ENCODE measurements at places on chromosomes 5 and 9.
A peak's percentile ranks its signal among the peaks of the same experiment; 100 is the strongest.

- peak; percentile 63 for DNase-seq
These were observed 169.7 kb downstream of the C9orf50 start for GRCh38 chr9:129451089-129451656.

DNA sequence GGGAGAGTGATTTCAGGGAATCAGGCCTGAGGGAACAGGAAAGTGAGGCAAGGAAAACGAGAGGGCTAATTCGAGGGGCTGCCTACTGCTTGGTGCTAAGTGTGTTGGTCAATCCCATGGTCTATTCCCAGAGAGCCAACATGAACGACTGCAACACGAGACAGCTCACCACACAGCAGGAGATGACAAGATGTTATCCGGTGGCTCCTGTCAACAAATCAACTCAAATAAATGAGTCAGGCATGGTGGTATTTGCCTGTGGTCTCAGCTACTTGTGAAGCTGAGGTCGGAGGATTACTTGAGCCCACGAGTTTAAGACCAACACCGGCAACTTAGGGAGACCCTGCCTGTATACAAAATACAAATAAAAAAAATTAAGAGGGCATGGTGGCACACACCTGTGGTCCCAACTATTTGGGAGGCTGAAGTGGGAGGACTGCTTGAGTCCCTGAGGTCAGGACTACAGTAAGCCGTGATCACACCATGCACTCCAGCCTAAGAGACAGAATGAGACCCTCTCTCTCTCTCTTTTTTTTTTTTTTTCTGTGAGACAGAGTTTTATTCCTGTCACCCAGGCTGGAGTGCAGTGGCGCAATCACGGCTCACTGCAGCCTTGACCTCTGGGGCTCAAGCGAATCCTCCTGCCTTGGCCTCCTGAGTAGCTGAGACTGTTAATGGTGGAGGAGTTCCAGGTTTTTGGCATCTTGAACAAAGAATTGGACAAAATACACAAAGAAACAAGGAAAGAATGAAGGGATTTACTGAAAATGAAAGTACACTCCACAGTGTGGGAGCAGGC is 9.0 kb upstream of the FAF2 start:
- DNase-seq = no peak

DNA sequence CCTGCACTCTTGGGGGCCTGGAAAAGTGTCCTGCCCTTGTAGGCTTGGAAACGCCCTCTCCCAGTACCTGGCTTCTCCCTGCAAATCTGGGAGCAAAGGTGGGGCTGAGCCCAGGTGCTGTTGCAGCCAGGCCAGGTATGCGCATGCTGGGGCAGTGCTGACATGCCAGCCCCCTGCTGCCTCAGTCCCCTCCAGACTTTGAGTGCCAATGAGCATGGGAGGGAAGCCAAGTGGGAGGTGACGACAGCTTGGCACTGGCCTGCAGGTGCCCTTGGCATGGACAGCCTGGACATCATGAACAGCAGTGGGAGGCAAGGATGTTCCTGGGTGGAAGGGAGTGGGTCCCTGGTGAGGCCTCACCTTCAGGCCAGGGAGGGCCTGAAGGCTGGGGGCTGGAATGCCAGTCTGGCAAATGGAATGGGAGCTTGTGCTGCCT is 1494.4 kb upstream of the NUDT12 start:
- peak; percentile 3 for DNase-seq

- DNase-seq = peak; percentile 5
These were observed 720 bp downstream of the NUDT12 start for GRCh38 chr5:103561685-103562452.

- no peak for DNase-seq
These were observed 13.8 kb downstream of the GSN start for GRCh38 chr9:121281614-121282276.

GRCh38 chr9:92654481-92655301 is 15.2 kb downstream of the IPPK start:
- no peak for DNase-seq

DNA sequence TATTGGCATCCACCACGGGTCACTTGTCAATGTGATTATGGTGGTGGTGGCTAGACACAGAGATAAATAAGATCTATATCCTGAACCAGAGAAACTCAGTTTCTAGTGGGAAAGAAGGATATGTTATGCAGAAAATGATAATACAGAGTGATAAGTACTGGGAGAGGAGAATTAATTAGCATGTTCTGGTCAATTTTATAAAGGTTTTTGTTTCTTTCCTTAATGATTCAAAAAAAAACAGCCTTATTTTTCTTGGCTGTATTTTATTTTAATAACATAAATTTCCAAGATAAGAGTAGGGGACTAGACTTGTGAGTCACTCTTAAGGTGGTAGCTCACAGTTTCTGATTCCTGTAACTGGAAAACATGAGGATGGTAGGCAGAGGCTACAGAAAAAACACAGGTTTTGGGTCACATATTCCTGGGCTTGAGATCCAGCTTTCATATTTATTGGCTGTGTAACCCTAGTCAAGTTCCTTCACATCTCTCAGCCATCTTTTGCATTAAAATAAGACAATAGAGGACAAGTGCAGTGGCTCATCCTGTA is 350.3 kb upstream of the RPS23 start:
- DNase-seq = no peak

DNA sequence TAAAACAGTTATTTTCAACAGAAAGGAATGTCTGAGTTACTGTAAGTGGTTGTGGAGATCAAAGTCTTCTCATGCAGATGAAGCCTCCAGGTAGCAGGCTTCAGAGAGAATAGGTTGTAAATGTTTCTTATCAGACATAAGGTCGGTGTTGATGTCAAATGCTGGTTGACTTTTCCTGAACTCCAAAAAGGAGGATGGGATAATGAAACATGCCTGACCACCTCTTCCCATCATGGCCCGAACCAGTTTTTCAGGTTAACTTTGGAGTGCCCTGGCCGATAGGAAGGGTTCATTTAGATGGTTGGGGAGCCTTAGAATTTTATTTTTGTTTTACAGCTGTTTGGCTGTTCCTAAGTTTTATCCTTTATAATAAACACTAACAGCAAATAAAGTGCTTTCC is 478.4 kb downstream of the ACTL7B start:
- no peak for DNase-seq

GRCh38 chr5:68534131-68534940 is 318.8 kb downstream of the PIK3R1 start:
- DNase-seq = no peak

GRCh38 chr9:114125476-114126013 is 26.5 kb upstream of the KIF12 start:
- no peak for DNase-seq

DNA sequence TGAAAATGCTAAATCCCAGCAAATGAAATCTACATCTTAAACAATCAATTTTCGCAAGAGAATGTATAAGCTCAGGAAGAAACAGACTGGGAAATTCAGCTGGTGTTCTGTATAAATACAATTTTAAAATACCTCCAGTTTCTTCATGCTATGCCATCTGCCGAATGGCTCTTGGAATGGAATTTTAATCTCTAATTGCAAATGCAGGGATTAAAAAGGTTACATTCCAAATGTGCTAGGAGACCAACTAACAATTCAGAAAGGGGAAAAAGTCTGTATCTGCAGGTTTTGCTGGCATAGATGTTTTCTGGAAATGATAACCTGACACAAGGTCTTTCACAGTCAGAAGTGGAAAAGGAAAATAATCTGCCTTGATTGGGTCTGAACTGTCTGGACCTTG is 379.7 kb downstream of the MAT2B start:
- no peak for DNase-seq

DNA sequence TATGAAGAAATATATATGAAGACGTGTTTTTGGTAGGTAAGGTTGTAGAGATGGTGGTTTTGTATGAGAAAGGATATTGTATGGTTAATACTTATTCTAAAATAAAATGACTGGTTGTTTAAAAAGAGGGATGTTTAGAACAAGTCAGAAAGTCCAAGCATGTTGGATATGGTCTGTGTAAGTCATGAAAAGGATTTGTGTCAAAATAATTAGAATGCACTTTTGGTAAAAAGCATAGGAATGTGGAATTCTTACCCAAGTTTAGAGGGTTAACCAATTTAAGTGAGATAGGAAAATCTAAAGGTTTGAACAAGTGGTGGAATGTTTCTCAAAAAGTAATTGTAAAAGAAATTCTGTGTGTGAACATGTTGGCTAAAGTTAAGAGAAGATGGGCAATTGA is 1556.5 kb upstream of the C9orf72 start:
- no peak for DNase-seq

GRCh38 chr5:177232358-177232757 is 71.2 kb downstream of the RAB24 start:
- DNase-seq = no peak

- DNase-seq = no peak
These were observed 613.6 kb downstream of the ZNF608 start for GRCh38 chr5:124132843-124133242.

DNA sequence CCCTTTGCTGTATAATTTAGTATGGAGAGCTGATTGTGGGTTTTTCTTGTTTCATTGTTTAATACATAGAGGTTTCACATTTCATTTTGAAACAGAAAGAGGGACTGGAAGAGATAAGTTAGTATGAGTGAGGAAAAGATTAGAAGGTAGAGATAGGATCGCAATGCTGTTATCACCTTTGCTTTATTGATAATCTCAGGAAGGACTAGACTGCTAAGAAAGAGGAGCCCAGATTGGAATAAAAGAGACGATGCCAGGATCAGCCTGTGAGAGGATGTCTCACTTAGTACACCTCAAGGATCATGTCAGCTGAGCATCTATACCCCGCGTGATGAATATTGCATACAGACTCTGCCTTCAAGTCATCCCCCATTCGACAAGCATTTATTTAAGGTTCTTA is 178.0 kb upstream of the DMAC1 start:
- DNase-seq = no peak

GRCh38 chr5:96326902-96327301 is 106.1 kb downstream of the PCSK1 start:
- no peak for DNase-seq

DNA sequence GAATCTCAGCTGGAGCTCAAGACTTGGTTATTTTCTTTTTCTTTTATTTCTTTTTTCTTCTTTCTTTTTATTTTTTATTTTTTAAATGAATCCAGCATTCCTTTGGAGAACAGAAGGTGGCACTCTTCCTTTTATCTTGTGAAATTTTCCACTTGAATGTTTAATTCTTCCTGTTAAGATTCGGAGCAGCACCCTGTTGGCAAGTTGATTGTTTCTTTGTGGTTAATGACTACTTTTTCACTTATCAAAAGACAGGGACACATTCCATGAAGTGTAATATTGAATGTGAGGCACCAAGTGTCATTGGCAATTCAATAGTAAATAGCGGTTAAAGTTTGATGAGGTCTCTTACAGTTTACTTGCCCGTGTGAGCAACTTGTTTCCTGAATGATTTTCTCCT is 240.5 kb upstream of the CHD1 start:
- peak; percentile 3 for DNase-seq

- no peak for DNase-seq
These were observed 9.6 kb upstream of the NDFIP1 start for GRCh38 chr5:142098931-142099330.

DNA sequence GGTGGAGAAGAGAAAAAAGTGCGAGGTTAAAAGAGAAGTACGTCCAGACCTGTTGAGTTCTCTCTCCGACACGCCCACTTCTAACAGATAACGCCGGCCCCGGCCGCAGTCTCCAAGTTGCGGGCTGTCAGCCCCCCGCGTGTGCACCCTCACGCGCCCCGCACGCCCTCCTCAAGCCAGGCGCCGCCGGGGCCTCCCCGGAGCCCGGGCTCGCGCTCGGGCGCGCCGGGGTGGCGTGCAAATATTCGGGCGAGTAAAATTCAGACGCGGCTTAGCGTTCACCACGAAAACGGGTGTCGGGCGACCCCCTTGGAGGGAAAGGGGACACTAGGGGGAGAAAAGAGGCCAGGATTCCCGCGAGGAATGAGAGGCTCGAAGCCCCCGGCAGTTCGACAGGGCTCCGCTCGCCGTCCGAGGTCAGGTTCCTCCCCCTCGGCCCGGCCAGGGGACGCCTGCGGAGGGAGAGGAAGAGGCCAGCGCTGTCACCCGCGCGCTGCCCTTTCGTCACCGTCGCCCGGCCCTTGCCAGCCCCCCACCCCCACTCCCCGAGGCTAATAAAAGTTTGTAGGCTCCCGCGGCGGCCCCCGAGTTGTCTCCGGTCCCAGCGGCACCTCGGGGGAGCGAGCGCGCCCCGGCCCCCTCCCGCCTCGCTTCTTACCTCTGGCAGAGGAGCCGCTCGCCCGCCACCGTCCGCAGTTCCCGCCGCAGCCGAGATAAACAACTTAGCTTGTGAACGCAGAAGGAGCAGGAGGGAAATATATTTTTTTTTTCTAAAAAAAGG is 743 bp downstream of the NR3C1 start:
- peak; percentile 54 for DNase-seq

DNA sequence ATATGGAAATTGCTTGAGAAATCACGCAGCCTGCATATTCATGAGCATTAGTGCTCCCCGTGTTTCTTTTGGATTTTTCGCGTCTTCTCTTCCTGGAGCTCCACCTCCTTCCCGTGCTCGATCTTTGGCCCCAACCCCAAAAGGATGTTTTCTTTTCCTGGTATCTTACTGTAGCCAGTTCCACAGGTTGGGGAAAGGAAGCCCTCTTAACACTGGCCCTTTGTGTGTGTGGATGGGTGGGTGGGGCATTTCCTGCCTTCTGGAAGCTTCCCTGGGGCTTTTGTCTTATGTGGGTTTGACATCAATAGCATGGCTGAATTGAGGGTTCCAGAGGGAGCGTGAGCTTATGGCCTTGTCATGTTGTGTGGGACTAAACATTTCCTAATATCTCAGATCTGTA is 21.9 kb downstream of the STXBP1 start:
- no peak for DNase-seq

- no peak for DNase-seq
These were observed 8.6 kb upstream of the SV2C start for GRCh38 chr5:76074487-76075065.

- no peak for DNase-seq
These were observed 22.5 kb downstream of the FGD3 start for GRCh38 chr9:92969516-92970466.

- peak; percentile 83 for DNase-seq
These were observed at the start of gene HSD17B4 for GRCh38 chr5:119452373-119453039. TSS of gene HSD17B4 (plus strand) at chr5:119452497. CDS start at chr5:119452576, 79 bp downstream.

GRCh38 chr5:61280205-61280604 is 51.9 kb upstream of the ZSWIM6 start:
- DNase-seq = no peak

GRCh38 chr5:135991429-135991828 is 36.6 kb upstream of the LECT2 start:
- DNase-seq = no peak

- no peak for DNase-seq
These were observed 30.5 kb upstream of the MSH3 start for GRCh38 chr5:80623999-80624398.

- no peak for DNase-seq
These were observed 97.2 kb downstream of the NFIB start for GRCh38 chr9:14216612-14217194.

DNA sequence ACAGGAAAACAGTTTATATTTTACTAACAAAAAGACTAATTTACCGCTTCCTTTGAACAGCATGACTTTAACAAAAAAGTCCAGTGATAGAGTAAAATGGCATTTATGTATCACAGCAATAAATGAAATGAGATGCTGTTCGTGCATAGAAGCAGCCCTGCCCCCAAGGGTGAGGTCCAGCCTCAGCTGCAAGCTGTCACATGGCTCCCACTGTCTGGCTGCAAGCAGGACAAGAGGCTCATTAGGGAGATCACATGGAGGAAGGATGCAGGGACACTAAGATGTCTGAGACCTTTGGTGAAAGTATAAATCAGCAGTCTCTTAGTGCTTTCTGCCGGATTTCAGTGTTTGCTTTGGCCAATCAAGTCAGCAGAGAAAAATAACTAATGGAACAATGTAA is 23.0 kb downstream of the GDNF start:
- no peak for DNase-seq
